ENCODE measurements at places on chromosomes 4 and X.

- no peak for DNase-seq
Observed at GRCh38 chr4:147910315-147910714, 178.4 kb downstream of the ARHGAP10 start.

GRCh38 chr4:169440446-169440845 lies 169.7 kb upstream of the SH3RF1 start:
- DNase-seq = no peak

DNA sequence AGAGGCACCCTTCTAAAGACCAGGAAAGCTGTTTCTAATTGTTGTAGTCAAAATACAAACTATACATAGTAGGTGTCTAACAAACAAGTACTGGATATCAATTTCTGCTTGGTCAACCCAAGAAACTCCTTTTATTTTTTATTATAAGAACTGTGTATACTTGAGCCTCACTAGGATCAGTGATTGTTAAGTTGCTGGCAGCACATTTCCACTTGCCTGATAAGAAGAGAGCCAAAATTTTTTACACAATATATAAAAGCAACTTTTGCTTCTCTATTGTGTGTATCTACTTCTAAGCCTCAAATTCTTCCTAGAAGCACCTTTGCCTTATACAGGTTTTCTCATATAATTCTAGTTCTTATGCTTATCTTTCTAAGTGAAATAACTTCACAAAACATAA lies 703.0 kb upstream of the EPHA5 start:
- DNase-seq = no peak

DNA sequence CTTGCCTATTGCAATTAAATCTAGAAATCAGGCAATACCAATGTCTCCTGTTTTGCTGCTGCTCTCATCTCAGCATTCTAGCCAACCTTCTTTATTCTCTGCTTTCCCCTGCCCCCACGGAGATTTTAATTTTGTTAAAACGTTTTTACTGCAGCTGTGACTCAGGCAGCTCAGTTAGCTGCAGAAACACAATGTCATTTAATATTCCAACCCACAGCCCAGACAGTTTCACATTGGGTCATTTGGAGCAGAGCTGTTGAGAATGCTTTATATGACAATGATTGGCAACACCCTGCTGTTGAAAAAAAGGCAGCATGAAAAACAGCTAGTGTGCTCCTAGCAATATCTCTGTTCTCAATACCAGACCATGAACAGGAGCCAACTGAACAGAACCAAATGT lies 12.6 kb upstream of the SLC10A4 start:
- DNase-seq = no peak

DNA sequence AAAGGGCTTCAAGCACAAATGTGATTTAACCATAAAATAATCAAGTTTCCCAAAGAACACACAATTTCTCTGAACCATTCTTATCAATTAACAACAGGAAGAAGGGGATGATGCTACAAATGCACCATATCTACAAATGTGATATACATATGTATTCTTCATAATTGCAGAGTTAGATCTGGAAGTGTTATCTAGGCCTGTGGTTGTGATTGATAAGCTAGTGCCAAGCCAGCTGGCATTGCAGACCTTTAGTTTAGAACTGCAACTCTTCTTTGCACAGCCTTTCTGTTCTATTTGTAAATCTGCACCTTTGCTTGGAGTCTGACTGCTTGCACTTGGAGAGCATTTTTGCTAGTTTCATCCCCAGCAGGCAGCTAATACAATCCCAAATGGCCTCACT lies 145.5 kb upstream of the NPY2R start:
- DNase-seq = no peak

- no peak for DNase-seq
Observed at GRCh38 chr4:752196-752861, 46.7 kb downstream of the PCGF3 start.

- no peak for DNase-seq
Observed at GRCh38 chr4:16085822-16086221, 2.0 kb upstream of the PROM1 start.

GRCh38 chrX:7985568-7985967 lies 58.4 kb upstream of the PNPLA4 start:
- no peak for DNase-seq

- no peak for DNase-seq
Observed at GRCh38 chr4:75696071-75696470, 22.9 kb upstream of the G3BP2 start.

- DNase-seq = no peak
Observed at GRCh38 chr4:61180405-61180804, 19.7 kb upstream of the ADGRL3 start.

DNA sequence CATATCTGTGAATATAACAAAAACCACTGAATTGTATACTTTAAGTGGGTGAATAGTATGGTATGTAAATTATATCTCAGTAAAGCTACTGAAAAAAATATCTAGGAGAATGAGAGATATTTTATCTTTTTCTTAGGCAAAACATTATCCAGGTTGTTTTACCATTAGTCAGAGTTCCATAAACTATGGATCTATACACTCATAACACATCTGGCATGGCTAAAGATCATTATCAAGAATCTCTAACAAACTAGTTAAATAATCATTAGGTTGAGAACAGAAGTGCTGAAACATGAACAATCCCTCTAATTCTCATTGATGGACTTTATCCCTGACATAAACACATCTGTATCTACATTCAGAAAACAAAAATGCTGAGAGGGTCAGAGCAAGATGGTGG lies 15.6 kb downstream of the MED14 start:
- DNase-seq = no peak

DNA sequence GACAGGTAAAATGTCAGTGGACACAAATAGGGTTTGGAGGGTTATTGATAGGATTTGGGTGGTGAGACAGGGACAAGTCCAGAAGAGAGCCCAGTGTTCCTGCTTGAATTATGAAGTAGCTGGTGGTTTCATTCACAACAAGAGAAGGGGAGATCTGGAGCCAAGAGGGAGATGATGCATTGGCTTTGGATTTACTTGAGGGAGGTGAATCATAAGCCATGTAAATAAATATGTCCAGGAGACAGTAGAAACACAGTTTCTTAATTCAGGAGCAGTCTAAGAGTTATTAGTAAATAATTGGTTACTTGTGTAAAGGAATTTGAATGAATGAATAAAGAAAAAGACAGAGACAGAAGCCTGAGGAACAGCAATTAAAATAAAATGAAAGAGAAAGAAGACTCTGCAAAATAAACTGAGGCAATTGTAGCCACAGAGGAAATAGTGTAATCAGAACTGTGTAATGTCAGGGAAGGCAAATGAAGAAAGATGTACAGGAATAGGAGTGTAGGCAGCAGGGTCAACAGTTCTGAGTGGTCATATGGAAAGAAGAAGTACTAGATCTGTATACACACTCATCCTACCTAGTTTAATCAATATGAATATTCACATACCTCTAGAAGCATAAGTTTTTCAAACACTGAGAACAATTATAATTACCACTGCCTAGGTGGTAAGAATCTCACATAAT lies 50.2 kb upstream of the CXCL8 start:
- DNase-seq = no peak

GRCh38 chr4:71866212-71866885 lies 82.5 kb upstream of the GC start:
- DNase-seq = no peak

DNA sequence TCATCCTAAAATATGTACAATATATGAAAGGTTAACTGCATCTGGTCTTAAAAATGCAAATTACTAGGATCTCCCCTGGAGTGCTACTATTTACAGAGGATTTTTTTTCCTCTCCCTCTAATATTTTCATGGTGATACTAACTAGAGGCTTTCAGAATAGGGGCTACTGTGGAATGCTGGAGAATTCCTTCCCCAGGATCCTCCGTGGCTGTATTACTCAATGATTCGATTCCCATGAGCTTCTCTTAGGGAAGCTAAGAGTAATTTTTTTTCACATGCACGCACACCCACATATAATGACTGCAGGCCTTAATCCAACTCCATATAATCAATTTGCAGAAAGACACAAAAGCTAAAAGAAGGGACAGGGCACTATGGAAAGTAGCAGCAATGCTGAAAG lies 184.7 kb downstream of the ARHGAP6 start:
- no peak for DNase-seq

GRCh38 chr4:1471443-1472147 lies 65.4 kb upstream of the NKX1-1 start:
- no peak for DNase-seq

- DNase-seq = no peak
Observed at GRCh38 chr4:184805462-184806228, 20.1 kb downstream of the ACSL1 start.

GRCh38 chr4:184850431-184851199 lies 24.8 kb upstream of the ACSL1 start:
- no peak for DNase-seq

GRCh38 chrX:81367291-81367690 lies 165.4 kb downstream of the SH3BGRL start:
- no peak for DNase-seq

DNA sequence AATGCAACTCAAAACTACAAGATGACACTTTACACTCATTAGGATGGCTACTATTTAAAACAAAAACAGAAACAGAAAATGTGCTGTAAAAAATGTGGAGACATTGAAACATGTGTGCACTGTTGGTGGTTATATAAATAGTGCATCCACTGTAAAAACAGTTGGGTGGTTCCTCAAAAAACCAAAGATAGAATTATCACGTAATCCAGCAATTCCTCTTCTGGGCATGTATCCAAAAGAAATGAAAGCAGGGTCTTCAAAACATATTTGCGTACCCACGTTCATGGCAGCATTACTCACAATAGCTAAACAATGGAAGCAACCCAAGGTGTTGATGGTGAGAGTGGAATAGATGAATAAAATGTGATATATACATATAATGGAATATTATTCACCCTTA lies 967.2 kb downstream of the TRAM1L1 start:
- DNase-seq = no peak

DNA sequence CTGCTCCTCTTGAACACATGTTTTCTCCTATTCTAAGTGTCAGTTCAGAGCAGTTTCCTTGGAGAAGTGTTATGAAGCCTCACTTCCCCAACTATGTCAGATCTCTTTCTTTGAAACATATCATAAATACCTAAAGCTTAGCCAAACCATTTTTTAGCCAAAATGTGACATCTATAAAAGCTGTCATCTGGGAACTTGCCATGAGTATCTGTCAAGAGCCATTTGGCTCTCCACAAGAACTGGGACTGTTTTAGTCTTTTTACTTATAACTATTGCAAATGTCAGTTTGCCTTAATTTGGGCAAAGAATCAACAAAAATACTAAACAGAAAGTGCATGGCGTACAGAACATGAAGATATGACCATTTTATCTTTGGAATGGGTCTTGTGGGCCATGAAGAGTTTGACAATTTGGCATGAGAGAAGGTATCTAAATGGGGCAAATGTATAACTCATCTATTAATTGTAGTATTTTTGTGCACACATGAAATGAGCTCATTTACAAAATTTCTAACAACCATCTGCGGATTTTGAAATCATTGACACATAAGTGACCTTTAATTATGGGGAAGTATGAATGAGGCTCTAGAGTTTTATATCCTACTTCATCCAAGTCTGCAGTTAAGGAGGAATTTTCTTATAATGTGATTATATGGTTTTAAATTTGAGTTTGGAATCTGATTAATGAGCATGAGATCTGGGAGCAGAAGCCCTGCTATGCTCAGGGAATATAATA lies 129.1 kb upstream of the PACRGL start:
- no peak for DNase-seq

All from stimulated activated CD8-positive, alpha-beta memory T cell treated with anti-CD3 and anti-CD28 coated beads, Interleukin-4, amount 100 ng/mL, for 4 hours (primary cell).